ENCODE measurements at places on chromosomes 4 and X. TPM values are rescaled to one million over a fixed set of nuclear protein-coding genes. Genes with fewer than 3 reads are reported as not detected.

Gene FAM53A
- total RNA-seq = 0.68 TPM

Gene CACNA1F
- total RNA-seq = not detected

Gene NRK
- total RNA-seq = not detected

Gene CSN1S1
- total RNA-seq = not detected

Gene OGT
- 32.3 TPM for total RNA-seq

Gene HTN3
- total RNA-seq = not detected

Gene F8A2
- not detected for total RNA-seq

Gene PTPN13
- total RNA-seq = 4.0 TPM

Gene AMMECR1
- 6.2 TPM for total RNA-seq

Gene TMSB15A
- total RNA-seq = 0.60 TPM

Gene CDKL2
- total RNA-seq = 0.82 TPM

Gene PNMA5
- not detected for total RNA-seq

Gene BEX1
- total RNA-seq = not detected

Gene GALNT7
- 26.7 TPM for total RNA-seq

Gene ADGRL3
- total RNA-seq = 0.03 TPM

Gene GLOD5
- total RNA-seq = not detected

Gene NEIL3
- total RNA-seq = 9.5 TPM

Gene RAB33A
- 0.19 TPM for total RNA-seq

Gene DKK2
- total RNA-seq = not detected

Gene PJA1
- total RNA-seq = 14.2 TPM

Gene CTAG1A
- total RNA-seq = not detected

Gene NUDT10
- 0.82 TPM for total RNA-seq

Gene FAM149A
- 1.6 TPM for total RNA-seq

Gene CORIN
- total RNA-seq = not detected

Gene ADGRG4
- total RNA-seq = not detected

Gene VCX2
- not detected for total RNA-seq

Gene GABRG1
- total RNA-seq = not detected

Gene CXCL11
- total RNA-seq = 0.13 TPM

Gene INTS12
- total RNA-seq = 15.9 TPM

Gene ARX
- total RNA-seq = 0.48 TPM

Gene ERVMER34-1
- total RNA-seq = 0.49 TPM

Gene UCP1
- total RNA-seq = not detected

Gene FHDC1
- 0.64 TPM for total RNA-seq

Gene FGG
- 9.9 TPM for total RNA-seq

Gene FRG2
- total RNA-seq = not detected
